Muscle of arm (tissue), 14 donors: ENCODE measurements at places on chromosomes 6 and 20. TPM values are rescaled to one million over a fixed set of nuclear protein-coding genes. Genes with fewer than 3 reads are reported as not detected.

Gene UBD
- polyA plus RNA-seq = 0.14 TPM

Gene LY6G6F
- not detected for polyA plus RNA-seq

Gene DDO
- polyA plus RNA-seq = 0.78 TPM

Gene VWA7
- not detected for polyA plus RNA-seq

Gene BPIFB4
- polyA plus RNA-seq = 0.14 TPM

Gene TCP11
- 0.36 TPM for polyA plus RNA-seq

Gene UST
- 5.8 TPM for polyA plus RNA-seq

Gene SLC26A8
- polyA plus RNA-seq = not detected

Gene TCF15
- not detected for polyA plus RNA-seq

Gene MEP1A
- not detected for polyA plus RNA-seq

Gene PAK5
- not detected for polyA plus RNA-seq

Gene VIP
- 0.85 TPM for polyA plus RNA-seq

Gene FOXS1
- 8.6 TPM for polyA plus RNA-seq

Gene RAB23
- polyA plus RNA-seq = 16.0 TPM
